ENCODE measurements at places on chromosomes 11 and 22.

DNA sequence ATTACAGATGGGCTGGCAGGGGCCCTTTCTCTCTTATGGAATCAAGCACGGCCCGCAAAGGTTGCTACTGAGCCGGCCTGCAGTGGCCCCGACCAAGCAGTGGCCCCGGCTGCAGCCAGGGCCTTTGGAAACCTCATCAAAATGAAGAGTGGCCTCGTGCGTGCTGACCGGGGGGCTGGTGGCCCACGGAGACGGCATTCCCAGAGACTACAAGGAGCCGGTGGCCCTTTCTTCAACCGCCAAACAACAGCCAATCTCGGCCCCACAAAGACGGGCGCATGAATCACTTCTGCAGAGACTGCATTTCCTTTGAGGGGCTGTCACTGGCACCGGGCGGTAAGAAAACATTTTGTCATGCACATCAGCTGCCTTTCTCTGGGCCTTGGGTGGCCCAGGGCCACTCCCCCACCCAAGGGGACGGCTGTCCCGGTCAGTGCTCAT is 43.1 kb upstream of the FGF3 start:
- no peak for DNase-seq

GRCh38 chr22:30224161-30224857 is 22.2 kb downstream of the LIF start:
- no peak for DNase-seq

DNA sequence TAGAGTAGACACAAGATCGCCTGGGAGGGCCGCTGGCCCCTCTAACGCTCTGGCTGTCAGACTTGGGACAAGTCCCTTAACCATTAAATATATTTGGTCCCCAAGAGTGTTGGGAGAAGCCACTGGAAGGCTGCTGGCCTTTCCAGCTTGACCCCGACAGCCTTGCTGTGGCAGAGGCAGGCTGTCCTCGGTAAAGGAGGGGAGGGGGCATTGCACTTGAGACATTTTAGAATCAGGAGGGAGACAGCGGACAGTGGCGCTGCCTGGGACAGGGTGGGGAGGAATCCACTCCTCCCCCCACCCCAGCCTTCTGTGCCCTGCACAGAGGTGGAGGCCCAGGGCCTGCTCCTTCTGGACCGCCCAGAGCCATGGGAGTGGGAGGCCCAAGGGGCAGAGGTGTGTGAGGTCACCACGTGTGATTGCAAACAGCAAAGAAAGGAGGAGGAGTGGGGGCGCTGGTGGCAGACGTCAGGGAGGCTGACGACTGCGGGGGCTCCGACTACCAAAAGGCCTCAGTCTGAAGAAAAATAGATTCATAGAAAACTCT is 28.9 kb downstream of the APOL1 start:
- DNase-seq: no peak

GRCh38 chr11:77580712-77581337 is 8.9 kb upstream of the AQP11 start:
- no peak for DNase-seq

DNA sequence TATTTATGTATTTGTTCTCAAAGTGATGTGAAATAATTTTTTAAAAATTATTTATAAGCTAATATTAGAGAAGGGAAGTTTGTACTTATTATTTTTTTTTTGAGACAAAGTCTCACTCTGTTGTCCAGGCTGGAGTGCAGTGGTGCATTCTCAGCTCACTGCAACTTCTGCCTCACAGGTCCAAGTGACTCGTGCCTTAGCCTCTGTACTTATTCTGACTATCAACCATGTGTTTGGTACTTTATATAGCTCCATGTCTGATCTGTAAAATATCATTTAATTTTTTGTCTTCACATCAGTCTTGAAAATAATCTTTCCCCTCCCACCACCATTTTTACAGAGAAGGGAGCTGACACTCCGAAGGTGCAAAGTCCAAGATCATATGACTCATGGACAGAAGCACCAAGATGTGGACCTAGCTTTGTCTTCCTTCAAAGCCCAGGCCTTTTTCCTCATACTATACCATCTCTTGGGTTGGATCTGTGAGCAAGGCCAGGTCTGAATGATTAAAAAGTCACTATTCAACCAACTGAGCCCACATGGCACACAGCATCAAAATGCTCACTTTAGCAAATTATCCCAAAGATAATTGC is 32.4 kb upstream of the EED start:
- no peak for DNase-seq

GRCh38 chr11:42337786-42338455 is 878.5 kb upstream of the LRRC4C start:
- DNase-seq: no peak

DNA sequence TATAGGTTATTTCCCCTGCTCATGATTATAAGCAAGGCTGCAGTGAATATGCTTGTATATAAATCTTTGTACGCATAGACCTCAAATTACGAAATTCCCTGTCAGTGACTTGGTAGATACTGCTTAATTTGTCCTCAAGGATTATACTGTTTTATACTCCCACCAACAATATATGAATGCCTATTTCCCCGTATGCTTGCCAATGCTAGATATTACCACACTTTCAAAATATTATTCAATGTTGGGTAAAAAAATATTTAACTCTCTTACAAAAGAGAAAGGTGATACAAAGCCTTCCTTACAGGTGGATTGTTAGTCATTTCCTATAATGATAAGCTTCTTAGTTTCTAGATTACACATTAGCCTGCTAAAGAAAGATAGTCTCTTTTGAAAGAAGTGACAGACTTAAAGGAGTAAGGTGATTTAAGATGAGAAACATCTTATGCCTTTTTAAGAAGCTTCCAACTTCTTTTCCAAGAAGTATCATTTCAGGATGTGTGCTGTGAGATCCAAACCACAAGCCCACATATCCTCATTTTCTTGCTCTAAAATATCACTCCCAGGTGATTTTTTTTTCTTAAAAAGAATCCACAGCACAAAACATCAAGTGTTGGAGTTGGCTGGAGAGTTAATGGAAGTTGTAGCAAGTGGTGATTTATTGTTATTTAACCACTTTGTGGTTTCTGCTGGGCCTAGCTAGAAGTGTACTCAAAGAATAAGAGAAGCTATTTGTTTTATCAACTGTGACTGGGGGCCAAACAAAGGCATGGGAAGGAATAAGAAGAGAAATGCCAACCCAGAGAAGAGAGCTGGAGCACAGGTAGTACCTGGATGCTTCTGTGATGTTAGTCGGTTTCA is 59.2 kb downstream of the BARX2 start:
- DNase-seq: no peak

DNA sequence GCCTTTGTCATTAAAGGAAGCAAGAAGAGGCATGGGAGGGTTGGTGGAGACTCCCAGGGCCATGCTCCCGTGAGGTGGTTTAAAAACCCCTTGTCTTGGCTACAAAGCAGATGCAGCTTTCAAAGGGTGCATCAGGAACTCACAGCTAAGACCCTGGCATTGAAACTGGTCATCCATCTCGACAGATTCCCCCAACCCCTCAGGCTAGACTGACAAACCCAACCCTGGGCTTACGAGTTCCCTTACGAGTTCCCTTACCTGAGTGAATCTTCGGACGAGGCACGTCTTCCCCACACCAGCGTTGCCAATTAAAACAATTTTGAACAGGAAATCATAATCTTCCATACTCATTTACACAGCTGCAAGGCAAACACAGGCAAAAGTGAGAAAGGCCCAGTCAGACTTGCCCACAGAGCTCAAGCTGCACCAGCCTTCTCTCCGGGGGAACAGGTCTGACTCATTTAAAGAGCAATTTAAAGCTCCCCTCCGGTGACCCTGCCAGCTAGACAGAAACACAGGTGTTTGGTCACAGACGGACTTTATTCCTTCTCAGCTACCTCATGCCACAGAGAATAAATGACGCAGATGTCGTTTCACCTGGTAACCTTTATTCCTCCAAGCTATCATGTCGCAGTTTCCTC is 74.6 kb downstream of the RAB30 start:
- no peak for DNase-seq

- DNase-seq: no peak
Measured at GRCh38 chr11:65649656-65650546, 12.0 kb downstream of the SIPA1 start.

Measured in amniotic stem cell (primary cell).